ENCODE measurements at places on chromosomes 7 and 10.

DNA sequence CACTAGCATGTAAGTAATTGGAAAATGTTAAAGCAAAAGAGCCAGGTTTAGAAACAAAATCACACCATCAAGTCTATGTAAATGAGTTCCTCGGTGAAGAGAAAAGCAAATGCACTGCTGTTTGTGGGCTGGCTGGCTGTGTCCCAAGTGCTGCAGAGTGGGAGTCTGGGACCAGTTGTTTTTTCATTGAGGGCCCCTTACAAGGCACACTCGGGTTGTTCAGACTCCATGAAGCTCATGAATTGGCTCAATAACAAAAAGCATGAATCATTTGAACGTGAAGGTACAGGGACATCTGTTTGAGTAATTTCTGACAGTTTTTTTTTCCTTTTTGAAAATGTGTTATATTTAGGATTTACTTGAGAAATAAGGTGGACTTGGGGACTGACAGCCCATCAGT, 28.0 kb downstream of the GRK5 start:
- DNase-seq: no peak

- no peak for DNase-seq
These were observed 393.0 kb downstream of the NRG3 start for GRCh38 chr10:82267960-82268359.

- no peak for DNase-seq
These were observed 144.0 kb downstream of the EVX1 start for GRCh38 chr7:27386581-27386980.

DNA sequence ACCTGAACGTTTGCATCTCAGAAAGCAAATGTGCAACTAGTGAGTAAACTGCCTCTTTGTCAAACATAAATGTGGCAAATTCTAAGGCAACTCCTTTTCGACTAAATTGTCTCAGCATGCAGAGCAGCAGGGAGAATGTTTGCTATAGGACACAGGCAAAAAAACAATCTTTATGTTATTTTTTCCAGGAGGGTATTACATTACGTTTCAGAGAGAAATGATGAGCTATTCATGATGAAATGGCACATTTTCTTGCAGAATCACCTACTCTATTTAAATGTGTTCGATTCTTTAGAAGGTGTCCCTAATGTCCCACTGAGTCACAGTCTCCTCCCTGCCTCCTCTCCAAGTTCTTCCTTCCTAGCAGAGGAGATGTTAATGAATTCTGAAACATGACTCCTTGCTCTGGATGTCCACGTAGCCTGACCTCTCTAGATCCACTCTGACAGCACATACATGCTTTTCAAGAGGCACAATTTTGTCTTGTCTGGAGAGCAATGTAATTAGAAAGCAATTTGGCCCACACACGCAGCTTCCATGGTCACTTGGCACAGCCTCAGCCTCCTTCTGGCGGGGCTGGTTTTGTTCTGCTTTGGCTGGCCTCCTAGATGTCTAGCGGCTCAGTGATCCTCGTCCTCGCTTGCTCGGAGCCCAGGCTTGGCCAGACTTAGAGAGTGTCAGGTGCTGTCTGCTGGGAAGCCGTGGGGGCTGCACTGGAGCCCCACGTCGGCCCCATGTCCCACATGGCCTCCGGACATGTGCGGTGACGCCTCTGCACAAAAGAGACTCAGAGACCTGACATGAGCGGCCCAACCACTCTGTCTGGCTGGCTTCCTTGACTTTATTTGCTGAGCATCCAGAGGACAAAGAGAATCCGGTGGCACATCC, 125.7 kb upstream of the ZNF438 start:
- peak; percentile 87 for DNase-seq

DNA sequence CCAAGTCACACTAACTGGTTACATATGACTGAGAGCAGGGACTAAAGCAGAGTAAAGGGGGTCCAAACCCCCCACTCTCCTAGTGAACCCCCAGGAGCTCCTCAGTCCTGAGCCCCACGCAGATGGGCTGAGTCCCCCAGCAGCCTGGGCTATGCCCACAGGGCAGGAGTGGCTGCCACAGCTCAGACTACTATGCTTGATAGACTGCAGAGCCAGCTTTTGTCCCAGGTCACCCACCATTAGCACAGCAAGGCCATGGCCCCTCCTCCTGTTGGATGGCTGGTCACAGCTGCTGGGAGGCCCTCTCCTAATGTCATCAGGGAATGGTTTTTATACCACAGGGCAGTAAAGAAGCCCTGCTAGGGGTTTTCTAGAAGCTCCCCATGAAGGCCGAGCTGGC, 46.3 kb upstream of the FGFR2 start:
- DNase-seq: no peak

DNA sequence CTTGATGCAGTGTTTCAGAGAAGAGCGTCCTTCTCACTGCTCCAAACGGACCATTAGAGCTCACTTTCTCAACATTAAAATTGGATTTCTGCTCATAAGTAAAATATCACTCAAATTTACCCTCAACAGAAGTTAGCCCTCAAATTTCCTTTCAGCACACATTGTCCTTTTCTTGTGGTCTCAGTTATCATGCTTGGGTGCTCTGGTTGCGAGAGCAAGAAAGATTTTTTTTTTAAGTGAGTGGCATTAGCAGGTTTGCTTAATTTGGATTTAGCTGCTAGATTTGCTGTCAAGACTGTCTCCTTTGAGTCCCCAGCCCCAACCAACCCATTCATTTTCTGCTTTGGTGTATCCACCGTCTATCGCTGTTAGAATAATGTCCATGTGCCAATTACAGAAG, 2.6 kb upstream of the CH25H start:
- DNase-seq: no peak

DNA sequence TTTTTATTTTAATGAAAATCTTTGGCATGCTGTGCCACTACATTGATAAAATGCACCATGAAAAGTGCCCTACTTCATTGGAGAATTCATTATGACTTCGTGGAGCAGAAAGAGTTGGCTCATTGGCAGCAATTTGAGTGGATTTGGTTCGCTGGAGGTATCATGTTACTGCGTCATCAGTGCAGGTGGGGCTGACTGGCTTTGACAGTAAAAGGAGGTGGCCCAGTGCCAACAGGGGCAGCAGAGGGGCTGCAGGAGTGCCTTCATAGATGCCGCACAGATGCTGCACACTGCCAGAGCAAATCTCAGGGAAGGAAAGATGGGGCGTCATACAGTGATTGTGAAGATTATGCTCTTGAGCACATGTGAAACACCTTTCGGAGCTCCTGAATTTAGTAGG, 22.2 kb downstream of the FZD1 start:
- DNase-seq: no peak

DNA sequence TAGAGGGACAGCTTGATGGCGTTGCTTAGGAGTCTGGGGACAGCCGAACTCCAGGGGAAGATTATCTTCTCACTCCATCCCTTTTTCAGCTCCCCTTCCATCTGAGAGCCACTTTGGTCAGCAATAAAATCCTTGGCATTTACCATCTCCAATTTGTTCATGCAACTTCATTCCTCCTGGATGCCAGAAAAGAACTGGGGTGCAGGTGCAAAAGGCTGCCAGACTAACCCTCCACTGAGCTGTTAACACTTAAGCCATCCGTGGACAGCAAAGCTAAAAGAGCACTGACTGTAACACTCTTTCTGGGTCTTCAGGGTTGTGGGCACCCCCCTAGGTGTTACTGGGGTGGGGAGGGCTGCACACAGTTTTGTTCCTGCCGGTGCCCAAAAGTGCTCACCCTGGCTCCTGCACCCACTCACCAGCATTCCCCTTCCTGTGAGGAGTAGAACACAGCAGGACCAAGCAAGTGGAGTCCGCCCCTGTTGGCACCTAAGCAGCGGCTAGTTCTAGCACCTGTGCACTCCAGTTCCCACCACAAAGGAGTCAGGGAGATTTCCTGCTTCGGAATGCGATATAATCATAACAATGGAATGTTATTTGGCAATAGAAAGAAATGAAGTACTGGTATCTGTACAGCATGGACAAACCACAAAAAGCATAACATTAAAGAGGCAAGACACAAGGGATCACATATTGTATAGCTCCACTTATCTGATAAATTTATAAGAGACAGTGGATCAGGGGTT, 95.1 kb downstream of the NPY start:
- DNase-seq: no peak

GRCh38 chr10:59093461-59093860, 83.0 kb upstream of the PHYHIPL start:
- no peak for DNase-seq

GRCh38 chr7:22732556-22733126, 5.6 kb downstream of the IL6 start:
- no peak for DNase-seq

- DNase-seq: no peak
These were observed 100.1 kb downstream of the DNAJB6 start for GRCh38 chr7:157436763-157437480.

GRCh38 chr10:131689016-131689415, 211.8 kb upstream of the PPP2R2D start:
- no peak for DNase-seq

GRCh38 chr10:71696628-71697326, 22.8 kb downstream of the C10orf105 start:
- DNase-seq: peak; percentile 48

DNA sequence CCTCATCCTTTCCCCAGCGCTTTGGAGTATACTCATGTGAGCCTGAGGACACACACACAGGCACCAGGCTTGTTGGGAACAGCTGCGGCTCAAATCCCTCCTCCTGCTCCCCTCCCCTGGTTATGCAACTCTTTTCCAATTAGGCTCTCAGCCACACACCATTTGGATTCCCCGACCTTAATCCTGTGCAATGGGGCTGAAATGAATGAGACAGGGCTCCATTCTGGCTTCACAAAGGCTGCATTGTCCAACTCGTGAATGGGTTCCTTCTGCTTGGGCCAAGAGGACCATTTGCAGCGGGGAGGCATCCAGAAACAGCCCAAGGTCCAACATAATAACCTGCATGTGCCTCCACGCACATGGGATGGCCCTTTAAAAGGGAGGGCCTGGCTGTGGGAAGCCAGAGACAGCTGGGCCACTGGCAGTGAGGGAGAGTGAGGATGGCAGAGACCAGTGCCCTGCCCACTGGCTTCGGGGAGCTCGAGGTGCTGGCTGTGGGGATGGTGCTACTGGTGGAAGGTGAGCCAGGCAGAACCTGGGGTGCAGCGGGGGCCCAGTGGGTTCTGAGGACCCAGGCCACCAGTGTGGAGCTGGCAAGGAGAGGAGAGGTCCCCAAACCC, at the start of gene RGR:
Gene RGR, plus strand, starts transcription at position 403 of the 620 bp plus-strand sequence. Its CDS starts 38 bp downstream, at position 441.
- DNase-seq: peak; percentile 97

DNA sequence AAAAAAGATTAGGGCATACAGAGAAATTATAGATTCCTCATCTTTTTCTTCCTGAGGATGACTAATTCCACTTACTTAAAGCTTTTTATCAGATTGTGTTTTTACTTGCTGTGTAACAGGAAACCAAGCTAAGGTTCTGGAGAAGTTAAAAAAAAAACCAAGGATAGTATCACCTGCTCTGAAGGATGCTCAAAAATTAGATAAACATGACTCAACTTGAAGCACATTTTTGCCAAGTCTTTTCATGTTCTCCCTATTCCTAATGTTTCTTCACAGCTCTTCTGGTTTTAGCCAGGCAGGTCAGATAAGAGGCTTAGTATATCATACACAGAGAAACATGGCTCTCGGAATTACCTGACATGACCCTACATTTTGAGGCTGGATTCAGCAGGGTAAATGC, 90.3 kb downstream of the CPEB3 start:
- DNase-seq: no peak

GRCh38 chr7:92648067-92648466, 57.9 kb upstream of the FAM133B start:
- DNase-seq: no peak

- DNase-seq: no peak
These were observed 193.6 kb downstream of the CACNA2D1 start for GRCh38 chr7:82249979-82250378.
